ENCODE measurements at places on chromosomes 13 and 19.

- DNase-seq, result no peak
These were observed 21.2 kb upstream of the ZNF536 start for GRCh38 chr19:30350692-30351663.

DNA sequence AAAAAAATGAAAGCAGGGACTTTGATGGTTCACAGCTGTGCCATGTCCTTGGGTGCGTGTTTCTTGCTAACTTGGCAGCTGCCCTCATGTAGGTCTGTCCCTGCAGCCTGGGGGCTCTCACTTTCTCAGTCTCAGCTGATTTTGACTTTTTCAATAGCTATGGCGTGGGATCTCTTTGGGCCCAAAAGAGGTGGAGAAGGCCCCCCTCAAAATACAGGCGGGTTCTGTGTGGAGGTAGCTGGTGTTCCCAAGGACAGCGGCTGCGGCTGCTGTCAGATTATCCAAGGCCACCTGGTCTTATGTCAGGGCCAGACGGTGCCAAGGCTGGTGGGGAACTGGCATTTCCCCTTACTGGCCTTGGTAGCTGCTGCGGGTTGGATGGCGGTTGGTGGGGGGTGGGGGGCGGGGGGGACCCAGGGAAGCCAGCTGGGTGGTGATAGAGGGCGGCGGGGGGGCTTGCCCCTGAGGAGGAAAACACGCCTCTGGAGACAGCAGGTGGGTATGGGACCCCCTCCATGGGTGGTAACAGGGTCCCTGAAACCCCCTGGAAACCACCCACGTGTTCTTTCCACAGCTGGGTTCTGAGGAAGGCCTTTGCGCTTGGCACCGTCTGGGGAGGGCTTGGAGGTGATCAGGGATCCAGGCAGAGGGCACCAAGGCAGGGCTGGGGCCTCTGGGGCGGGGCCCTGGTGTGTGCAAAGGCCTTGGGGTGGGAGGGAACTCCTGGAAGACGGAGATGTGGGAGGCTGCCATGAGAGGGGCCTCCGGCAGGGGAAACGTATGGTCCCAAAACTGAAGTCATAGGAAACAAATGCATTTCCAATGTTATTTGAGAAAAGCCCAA, 4.1 kb downstream of the TIMM13 start:
- DNase-seq, result no peak

DNA sequence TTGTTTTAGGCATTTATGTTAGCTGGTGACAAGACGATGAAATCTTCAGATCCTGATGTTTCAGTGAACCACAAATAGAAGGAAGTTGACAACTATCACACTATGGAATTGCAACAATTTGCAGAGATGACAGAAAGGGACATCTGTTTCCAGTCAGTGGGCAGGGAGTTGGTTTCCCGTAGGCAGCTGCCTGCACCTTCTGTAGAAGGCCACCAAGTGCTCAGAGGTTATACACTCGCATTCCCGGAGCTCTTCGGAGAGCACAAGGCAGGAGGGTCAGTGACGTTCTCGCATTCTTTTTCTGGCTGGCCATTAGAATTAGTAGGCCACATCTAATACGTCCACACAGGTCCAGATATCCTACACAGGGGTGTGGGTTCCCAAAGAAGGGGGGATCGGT, 129.4 kb downstream of the SHISA2 start:
- no peak for DNase-seq

DNA sequence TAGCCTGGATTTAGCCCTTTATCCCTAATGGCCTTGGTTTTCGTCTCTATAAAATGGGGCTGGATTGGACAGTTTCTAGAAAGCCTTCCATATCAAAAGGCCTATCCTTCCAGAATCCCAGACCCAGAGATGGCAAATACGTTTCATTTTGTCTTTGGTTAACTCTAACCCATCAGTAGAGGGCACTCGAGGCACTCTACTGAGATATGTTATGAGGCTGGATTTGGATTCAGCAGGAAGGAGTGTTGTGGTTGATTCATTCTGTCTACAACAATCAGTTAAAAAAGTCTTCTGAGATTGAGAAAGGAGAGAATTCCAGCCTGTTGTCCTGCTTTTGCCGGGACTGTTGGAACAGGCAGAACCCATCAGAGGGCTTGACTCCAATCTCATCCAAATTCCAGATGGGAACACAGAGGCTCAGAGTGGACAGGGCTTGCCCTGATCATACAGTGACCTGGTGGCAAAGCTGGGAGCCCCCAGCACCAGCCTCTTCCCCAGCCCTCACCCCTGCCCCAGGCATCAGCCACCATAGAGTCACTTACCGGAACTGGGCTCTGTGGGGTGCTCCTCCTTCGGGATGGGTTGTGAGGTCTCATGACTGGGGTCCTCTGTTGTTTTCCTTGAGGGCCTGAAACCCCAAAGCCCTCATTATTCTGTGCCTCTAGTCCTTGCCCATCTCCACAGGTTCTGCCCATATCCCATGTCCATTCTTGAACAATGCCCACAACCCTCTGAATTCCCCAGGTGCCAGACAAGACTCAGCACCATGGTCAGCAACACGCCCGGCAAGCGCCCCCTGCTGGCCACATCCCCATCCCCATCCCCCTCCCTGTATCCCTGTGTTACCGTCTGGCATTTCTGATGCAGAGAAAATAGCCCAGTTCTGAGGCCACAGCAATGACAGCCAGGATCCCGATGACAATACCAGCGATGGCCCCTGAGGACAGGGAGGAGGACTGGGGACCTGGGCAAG, 12.3 kb upstream of the ZNF180 start:
- DNase-seq, result no peak

DNA sequence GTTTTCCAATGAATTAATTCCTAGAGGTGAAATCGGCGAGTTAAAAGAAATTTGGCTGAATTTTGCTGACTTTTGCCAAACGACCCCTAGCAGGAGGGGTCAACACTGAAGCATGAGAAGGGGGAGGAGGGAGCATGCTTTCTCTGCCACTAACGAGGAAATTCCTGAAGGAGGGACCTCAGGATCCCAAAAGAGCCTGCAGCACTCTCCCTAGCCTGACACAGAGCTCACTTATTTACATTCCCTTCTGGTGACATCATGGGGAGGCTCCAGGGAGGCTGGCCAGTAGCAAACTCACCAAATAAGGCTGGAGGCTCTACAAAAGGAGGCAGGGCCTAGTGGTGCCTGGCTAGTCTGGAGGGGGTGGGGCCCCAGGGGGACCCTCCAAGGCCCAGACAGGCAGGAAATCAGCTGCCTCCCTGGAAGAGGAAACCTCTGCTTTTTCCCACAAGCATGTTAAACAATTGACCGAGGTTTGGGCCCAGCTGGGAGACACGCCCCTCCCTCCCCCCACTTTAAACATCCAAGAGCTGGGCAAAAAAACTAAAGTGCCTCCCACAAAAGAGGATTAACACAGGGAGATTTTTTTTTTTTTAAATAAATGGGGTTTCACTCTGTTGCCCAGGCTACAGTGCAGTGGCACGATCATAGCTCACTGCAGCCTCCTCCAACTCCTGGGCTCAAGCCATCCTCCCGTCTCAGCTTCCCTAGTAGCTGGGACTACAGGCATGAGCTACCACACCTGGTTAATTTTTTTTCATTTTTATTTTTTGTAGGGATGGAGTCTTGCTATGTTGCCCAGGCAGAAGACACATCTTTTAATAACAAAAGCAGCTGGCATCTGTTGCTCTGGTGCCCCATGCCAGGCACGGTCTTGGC, 2.1 kb downstream of the DAPK3 start:
- peak; percentile 100 for DNase-seq

DNA sequence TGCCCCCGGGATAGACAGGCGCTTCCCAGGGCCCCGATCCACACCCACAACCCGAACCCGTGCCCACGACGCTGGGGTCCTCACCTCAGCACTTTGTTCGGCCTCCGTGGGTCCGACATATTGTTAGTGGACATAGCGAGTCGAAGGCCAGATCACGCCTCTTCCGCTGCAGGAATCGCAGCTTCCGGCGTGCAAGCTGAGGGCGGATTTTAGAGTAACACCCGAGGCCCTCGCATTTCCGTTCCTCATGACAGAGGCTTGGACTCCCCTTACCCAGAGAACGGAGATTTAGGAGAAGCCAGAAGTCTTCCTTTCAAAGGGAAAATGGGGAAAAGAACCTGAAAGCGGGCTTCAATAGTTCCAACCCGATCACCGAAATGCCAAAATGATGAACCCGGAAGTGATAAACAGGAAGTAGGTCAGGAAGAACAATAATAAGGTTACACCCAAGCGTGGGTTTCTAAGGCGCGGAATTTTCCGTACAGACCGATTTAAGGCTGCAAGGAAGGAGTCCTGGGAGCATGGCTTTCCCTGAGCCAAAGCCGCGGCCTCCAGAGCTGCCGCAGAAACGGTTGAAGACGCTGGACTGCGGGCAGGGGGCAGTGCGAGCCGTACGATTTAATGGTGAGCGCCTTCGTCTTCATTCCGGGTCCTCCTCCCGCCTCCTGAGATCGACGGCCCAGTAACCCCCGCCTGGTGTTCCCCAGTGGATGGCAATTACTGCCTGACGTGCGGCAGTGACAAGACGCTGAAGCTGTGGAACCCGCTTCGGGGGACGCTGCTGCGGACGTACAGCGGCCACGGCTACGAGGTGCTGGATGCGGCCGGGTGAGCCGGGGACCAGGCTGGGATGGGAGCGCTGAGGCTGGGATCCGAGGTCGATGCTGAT, 2.9 kb downstream of the WDR83 start:
- DNase-seq, result peak; percentile 82

Measured in foreskin melanocyte (primary cell).